Aortic smooth muscle cell (primary cell): ENCODE measurements at places on chromosomes 7 and 10. TPM values are rescaled to one million over a fixed set of nuclear protein-coding genes. Genes with fewer than 3 reads are reported as not detected.

Gene HECW1
- under 0.01 and 0.40 TPM in 2 replicates for total RNA-seq

Gene CCL24
- not detected in 2 replicates for total RNA-seq

Gene TNS3
- 19.4 and 43.8 TPM in 2 replicates for total RNA-seq

Gene MRLN
- 0.12 TPM in 1 of 2 replicates, not detected in the other for total RNA-seq

Gene VAX1
- total RNA-seq: not detected in 2 replicates

Gene LAMB1
- 549 and 614 TPM in 2 replicates for total RNA-seq

Gene LSM5
- 19.2 and 19.6 TPM in 2 replicates for total RNA-seq

Gene WEE2
- total RNA-seq: not detected in 2 replicates

Gene DENND2A
- total RNA-seq: 13.1 and 22.2 TPM in 2 replicates

Gene SEC61G
- 192 and 201 TPM in 2 replicates for total RNA-seq

Gene TET1
- total RNA-seq: 1.2 and 3.4 TPM in 2 replicates

Gene CPA5
- total RNA-seq: not detected in 2 replicates

Gene FAM171A1
- total RNA-seq: 12.3 and 15.4 TPM in 2 replicates

Gene UBN2
- total RNA-seq: 3.7 and 6.4 TPM in 2 replicates

Gene GPR146
- total RNA-seq: 0.68 and 0.79 TPM in 2 replicates

Gene CACNB2
- total RNA-seq: 0.26 and 0.31 TPM in 2 replicates

Gene NXPH1
- total RNA-seq: not detected in 2 replicates

Gene VPS41
- total RNA-seq: 88.0 and 115 TPM in 2 replicates

Gene CYTH3
- total RNA-seq: 28.8 and 37.2 TPM in 2 replicates

Gene TRPV5
- not detected in 2 replicates for total RNA-seq

Gene TMEM273
- 0.37 and 0.53 TPM in 2 replicates for total RNA-seq

Gene STEAP1B
- 18.9 and 28.8 TPM in 2 replicates for total RNA-seq

Gene SORCS1
- under 0.01 TPM in 1 of 2 replicates, not detected in the other for total RNA-seq

Gene WIPF3
- 0.06 TPM in 1 of 2 replicates, not detected in the other for total RNA-seq

Gene COL28A1
- total RNA-seq: 0.06 and 0.13 TPM in 2 replicates

Gene TDRD1
- 0.92 and 1.9 TPM in 2 replicates for total RNA-seq

Gene CDHR1
- not detected in 2 replicates for total RNA-seq

Gene ASB10
- not detected in 2 replicates for total RNA-seq

Gene CNTNAP2
- not detected in 2 replicates for total RNA-seq

Gene LIPM
- total RNA-seq: 0.13 TPM in 1 of 2 replicates, not detected in the other

Gene CALY
- not detected in 2 replicates for total RNA-seq

Gene CPA2
- not detected in 2 replicates for total RNA-seq

Gene A1CF
- total RNA-seq: not detected in 2 replicates

Gene NSUN6
- 9.0 and 9.4 TPM in 2 replicates for total RNA-seq

Gene PRLHR
- total RNA-seq: not detected in 2 replicates

Gene GPRIN2
- not detected in 2 replicates for total RNA-seq

Gene STAG3
- total RNA-seq: 0.92 and 1.1 TPM in 2 replicates

Gene IDE
- 23.4 and 28.2 TPM in 2 replicates for total RNA-seq

Gene POM121L12
- not detected in 2 replicates for total RNA-seq

Gene EPDR1
- 51.2 and 99.0 TPM in 2 replicates for total RNA-seq

Gene GNG11
- total RNA-seq: 62.2 and 93.0 TPM in 2 replicates

Gene CRHR2
- not detected in 2 replicates for total RNA-seq

Gene CDK1
- total RNA-seq: 24.5 and 43.1 TPM in 2 replicates

Gene UTF1
- not detected in 2 replicates for total RNA-seq

Gene MBL2
- not detected in 2 replicates for total RNA-seq

Gene IL15RA
- 5.7 and 7.3 TPM in 2 replicates for total RNA-seq

Gene ADIRF
- total RNA-seq: 854 and 936 TPM in 2 replicates

Gene ZNF425
- total RNA-seq: 2.8 TPM in 2 replicates
